ENCODE measurements at places on chromosomes 16 and 17.

DNA sequence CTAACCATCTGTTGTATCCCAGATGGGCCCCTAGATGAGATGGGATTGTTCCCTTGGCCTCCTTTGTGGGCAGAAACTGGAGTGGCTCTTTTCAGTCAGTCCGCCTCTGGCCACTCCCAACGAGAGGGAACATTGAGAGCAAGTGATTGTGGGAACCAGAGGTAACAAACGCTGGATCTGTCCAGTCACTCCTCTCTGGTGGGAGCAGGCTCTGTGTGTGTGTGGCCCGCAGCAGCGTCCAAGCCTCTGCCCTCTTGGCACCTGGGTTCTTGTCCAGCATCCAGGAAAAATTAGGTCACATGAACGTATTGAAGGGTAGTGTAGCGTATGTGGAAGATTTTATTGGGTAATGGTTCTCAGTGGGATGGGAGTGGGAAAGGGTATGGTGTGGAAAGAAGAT, 101.9 kb upstream of the COX10 start:
- no peak for DNase-seq

GRCh38 chr17:65147955-65148354, 10.8 kb downstream of the RGS9 start:
- DNase-seq: no peak

- DNase-seq: peak; percentile 26
Observed at GRCh38 chr16:23333831-23334456, 31.8 kb downstream of the SCNN1B start.

DNA sequence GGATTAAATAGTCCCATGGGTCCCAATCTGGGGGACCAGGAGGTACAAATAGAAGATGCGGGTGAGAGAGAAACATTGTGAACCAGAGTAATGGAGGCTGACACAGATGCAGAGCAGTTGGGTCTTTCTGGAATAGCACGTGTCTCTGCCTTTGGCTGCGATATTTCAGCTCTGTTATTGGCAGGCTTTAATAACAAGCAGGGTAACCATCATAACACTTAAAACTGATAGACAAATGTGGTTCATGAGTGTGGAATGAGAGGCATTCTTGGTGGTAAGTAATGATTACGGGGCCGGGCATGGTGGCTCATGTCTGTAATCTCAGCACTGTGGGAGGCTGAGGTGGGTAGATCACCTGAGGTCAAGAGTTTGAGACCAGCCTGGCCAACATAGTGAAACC, 110.3 kb downstream of the SNX29 start:
- DNase-seq: no peak

- no peak for DNase-seq
Observed at GRCh38 chr16:12462426-12463280, 341.0 kb downstream of the CPPED1 start.

DNA sequence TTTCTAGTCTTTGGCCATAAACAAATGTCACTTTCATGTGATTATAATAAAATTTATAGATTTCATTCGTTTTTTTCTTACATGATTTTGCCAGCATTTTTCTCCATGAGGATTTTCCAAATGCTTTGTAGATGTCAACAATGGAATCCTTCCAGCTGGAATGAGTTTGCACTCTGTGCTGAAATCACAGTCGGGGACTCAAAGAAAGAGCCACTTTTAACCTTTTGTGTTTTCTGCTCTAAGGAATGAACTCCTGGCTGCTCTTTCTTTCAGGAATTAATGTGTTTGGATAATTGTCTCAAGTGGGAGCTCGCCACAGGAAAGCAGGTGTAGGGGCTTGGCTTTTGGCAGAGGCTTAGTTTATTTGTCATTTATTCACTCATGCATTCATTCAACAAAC, 372.3 kb upstream of the SALL1 start:
- no peak for DNase-seq

GRCh38 chr16:78137782-78138616, 38.5 kb downstream of the WWOX start:
- DNase-seq: no peak

- DNase-seq: no peak
Observed at GRCh38 chr17:48577946-48578615, at the start of gene HOXB4. TSS of gene HOXB4 (minus strand) at chr17:48578350. CDS start at chr17:48578319, 31 bp downstream.

GRCh38 chr17:66262767-66263166, 33.6 kb upstream of the APOH start:
- DNase-seq: no peak

GRCh38 chr16:78755751-78756661, 656.6 kb downstream of the WWOX start:
- DNase-seq: no peak

DNA sequence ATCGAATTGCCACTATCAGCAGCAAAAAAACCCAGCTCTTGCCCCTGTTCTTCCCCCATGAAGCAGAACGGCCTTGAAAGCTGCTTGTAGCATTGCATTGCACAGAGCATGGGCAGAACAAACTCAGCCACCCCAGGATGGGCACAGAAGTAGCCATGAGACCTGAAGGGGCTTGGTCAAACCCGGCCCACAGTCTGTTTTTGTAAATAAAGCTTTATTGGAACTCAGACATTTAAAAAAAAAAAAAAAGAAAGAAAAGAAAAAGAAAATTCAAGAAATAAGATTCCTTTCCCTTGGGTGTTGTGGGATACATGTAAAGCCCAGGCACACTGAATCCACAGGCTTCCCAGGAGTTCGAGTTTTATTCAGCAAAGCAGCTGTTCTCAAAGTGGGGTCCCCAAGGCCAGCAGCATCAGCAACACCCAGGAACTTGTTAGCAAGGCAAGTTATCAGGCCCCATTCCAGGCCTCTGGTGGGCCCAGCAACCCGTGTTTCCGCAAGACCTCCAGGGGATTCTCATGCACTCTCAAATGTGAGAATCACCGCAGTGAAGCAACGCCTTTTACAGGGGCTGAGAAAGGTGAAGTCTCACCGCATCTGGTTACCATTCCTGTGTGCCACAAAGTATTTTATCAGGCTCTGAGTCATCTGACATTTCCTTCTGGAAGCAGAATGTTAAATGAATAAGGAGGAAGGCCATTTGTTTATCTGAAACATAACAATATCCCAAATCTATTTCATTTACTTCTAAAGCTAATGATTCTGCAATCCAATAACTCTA, 108.2 kb downstream of the SLC39A11 start:
- DNase-seq: peak; percentile 62
